ENCODE measurements at places on chromosomes 16 and 17.

- no peak for DNase-seq
Measured at GRCh38 chr17:77644181-77645071, 314.1 kb upstream of the TNRC6C start.

DNA sequence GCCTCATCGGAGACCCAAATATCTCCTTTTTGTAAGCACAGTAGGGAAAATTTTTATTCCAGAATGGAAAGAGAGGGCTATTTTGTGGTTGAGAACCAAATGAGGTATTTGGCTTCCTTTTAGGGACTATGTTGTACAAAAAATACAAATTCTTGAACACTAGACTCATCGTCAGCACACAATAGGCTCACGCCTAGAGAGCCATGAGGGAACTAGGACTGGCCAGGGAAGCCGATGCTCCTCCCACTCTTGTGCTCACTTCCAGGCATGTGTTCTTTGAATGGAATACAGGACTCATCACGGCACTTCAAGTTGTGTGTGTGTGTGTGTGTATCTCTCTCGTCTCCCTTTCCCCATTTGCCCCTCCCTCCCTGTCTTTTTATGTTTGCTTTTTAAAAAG lies 17.8 kb upstream of the BLMH start:
- no peak for DNase-seq

DNA sequence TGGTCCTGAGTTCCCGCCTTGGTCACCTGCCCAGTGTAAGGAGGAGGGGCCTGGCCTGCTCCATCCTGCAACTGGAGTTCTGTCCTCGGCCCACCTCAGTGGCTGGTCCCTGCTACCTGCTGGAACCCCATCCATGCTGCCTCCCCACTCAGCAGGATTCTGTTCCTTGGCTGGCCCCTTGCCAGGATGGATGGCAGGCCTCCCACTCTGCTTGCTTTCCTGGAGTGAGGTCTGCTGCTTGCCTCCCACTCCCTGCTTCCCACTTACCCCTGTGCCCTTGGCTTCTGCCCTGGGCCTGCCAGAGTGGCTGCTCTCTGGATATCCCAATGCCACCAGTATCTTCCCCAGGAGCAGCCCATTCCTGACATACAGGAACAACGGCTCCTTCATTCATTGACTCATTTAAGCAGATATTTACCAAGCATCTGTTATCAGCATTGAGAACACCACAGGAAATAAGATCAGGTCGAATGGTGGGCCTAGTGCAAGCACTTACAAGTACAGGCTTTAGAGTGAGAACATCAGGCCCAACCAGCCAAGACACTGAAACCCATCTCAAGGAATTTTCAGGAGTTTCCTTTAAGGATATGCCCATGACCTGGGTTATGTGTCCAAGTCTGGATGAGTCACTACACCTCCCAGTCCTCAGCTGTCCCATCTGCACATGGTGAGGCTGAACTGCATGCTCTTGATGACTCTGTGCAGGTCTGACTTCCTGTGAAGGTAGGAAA lies 17.0 kb upstream of the RPRML start:
- DNase-seq = no peak

- no peak for DNase-seq
Measured at GRCh38 chr16:74582970-74583369, 23.9 kb downstream of the GLG1 start.

- DNase-seq = no peak
Measured at GRCh38 chr17:45222014-45222288, 266 bp downstream of the FMNL1 start.

- DNase-seq = no peak
Measured at GRCh38 chr16:88754912-88755744, 29.9 kb downstream of the PIEZO1 start.

- peak; percentile 47 for DNase-seq
Measured at GRCh38 chr17:70563281-70563820, 394.0 kb downstream of the KCNJ2 start.

DNA sequence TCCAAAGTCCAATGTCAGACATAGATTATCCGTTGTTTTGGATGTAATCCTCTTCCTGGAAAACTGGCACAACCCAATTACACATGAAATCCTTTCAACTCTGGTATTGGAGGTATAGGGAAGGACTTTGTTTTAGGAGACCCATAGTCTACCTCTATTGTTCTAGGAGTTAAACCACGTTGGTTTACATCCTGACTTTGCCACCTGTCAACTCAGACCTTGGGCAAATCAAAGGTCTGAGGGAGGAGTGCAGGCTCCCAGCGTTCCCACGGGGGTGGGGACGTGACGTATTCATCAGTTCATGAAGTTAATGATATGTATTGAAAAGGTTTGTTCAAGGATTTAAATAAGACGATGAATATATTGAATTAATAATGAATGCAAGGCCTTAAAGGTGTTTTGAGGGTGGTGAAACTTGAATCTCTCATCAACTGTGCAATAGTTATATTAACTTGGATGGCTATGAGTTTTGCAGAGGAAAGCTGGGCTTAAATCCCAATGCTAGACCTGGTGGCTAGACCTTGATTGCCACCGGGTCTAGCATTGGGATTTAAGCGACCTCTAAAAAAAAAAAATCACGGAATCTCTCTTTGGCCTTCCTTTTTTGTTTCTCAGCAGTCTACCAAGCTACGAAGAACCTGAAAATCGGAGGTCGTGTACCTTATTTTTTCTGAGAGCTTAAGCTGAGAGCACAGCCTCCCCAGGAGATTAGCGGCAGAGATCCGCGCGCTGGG lies 744 bp upstream of the NF1 start:
- peak; percentile 65 for DNase-seq

GRCh38 chr17:29699283-29699682 lies 76.6 kb upstream of the CORO6 start:
- no peak for DNase-seq

All from colonic mucosa (tissue), 4 donors.